ENCODE measurements at places on chromosomes 12 and 14.

DNA sequence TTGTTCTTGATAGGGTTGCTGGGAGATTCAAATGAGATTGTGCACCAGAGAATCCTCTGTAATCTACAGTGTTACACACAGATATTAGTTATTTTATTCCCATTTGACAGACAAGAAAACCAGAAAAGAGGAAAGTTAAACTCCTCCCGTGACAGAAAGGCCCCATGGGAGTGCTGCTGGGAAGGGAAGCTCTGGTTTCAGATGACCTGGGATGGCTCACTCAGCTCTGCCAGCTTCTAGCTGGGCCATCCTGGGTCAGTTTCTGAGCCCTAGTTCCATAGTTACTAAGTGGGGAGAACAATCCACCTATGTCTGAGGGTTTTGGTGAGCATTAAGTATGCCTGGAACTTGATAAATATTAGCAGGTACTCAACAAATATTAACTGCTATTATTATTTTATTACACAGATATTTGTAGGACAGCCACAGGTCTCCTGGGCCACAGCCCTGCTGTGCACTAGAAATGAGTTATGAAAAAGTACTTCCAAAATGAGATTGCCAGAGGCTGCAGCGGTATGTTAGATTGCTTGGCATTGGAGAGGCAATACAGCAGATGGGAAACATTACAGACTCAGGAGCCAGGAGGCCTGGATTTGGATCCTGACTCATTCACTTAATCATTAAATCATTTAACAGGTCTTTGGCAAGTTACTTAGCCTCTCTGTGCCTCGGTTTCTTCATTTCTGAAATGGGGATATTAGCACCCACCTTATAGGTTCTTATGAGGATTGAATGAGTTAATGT is 47.1 kb upstream of the STON2 start:
- no peak for DNase-seq

GRCh38 chr12:12207746-12208145 is 59.1 kb downstream of the LRP6 start:
- no peak for DNase-seq

DNA sequence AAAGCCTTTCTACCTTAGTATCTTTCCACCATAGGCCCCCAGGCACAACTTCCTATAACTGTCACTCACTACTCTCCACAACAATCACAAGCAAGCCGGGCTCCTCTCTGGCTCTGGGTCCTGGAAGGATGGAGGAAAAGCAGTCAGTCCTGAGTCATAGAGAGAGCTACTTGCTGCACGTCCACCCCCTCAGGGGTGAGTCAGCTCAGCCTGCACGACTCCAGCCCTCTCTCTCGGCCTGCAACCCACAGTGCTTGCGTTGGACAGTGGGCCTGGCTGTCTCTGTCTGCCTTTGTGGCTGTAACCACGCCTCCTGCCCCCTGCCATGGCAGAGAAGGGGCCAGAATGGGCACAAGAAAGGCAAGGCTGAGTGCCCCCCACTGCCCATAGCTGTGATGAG is 154.1 kb upstream of the FKBP4 start:
- DNase-seq: no peak

DNA sequence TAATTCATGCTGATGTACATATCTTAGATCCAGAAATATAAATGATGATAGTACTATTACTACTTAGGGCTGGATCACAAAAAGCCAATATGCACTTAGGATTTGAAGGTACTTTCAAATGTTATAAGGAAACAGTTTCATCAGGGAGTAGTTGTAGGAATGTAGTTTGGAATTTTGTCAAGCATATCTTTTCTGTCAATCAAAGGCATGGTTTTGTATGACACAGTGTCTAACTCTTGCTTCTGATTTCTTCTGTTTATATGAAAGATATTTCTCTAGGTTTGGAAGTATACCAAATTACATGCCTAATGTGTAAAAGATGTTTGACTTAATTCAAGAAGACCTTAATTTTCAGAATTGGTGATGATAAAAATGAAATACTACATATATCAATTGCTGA is 135.7 kb downstream of the RAD51B start:
- no peak for DNase-seq

DNA sequence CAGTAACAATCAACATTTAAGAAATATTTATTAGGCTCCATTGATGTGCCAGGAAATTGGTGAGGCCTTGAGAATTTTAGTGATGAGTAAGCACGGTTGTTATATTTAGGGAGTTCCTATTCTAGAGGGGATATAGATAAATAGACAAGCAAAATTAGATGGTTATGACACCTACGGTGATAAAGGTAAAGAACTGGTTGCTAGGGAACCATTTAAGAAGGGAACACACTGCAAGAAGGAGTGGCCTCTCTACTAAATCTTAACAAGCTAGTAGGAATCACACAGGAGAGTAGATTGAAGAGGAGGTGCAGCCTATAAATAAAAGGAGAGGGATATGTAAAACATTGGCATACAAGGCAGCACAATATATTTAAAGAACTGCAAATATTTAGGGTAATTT is 155.2 kb downstream of the LRIG3 start:
- DNase-seq: no peak

DNA sequence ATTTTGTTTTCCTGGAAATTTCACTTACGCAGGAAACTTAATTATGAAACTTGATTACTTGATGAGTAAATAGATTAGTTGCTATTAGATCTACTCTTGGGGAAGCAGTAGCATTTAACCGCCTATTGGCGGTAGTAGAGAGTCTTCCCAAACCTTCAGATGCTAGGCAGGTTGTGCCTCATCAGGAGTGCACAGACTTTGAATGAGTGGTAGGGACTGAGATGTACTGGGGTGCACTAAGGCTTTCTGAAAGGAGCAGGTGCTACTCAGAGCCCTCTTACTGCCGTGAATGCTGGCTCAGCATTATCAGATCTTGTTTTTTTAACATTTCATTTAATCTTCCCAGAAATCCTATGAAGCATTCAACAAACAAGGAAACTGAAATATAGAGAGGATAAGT is 7.7 kb downstream of the GATC start:
- no peak for DNase-seq

GRCh38 chr12:72815421-72815820 is 543.3 kb downstream of the TRHDE start:
- no peak for DNase-seq

DNA sequence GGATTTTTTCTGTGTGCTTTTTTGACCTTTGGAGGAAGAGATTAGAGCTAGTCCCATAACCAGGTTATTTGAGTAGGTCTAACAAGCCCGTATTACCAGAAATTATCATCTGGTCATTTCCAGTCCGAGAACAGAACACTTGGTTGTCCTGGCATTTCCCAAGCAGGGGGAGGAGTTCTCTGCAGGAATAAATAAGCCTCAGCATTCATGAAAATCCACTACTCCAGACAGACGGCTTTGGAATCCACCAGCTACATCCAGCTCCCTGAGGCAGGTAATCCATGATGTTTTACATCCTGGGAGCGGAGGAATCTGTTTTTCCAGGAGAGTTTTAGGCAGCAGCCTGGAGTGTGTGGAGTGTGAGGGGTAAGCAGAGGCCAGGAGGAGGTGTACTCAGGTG is at the start of gene SERPINA3:
Gene SERPINA3 (plus strand): TSS at position 218 of the 400 bp plus-strand sequence. CDS start 2,051 bp downstream, outside the sequence.
- no peak for DNase-seq

- DNase-seq: no peak
Observed at GRCh38 chr14:86310611-86311010, 780.7 kb downstream of the FLRT2 start.

GRCh38 chr12:112611908-112612307 is 179.6 kb upstream of the RPH3A start:
- DNase-seq: no peak

- no peak for DNase-seq
Observed at GRCh38 chr14:26104717-26105116, 493.1 kb downstream of the NOVA1 start.

GRCh38 chr14:74909911-74910310 is 13.1 kb downstream of the RPS6KL1 start:
- no peak for DNase-seq

GRCh38 chr14:102517392-102518062 is 8.0 kb upstream of the ANKRD9 start:
- DNase-seq: no peak

GRCh38 chr12:8603856-8604255 is 8.8 kb downstream of the AICDA start:
- no peak for DNase-seq

GRCh38 chr14:68291820-68292219 is 472.2 kb downstream of the RAD51B start:
- DNase-seq: no peak

GRCh38 chr12:54378796-54379397 is 5.6 kb downstream of the ZNF385A start:
- DNase-seq: no peak

DNA sequence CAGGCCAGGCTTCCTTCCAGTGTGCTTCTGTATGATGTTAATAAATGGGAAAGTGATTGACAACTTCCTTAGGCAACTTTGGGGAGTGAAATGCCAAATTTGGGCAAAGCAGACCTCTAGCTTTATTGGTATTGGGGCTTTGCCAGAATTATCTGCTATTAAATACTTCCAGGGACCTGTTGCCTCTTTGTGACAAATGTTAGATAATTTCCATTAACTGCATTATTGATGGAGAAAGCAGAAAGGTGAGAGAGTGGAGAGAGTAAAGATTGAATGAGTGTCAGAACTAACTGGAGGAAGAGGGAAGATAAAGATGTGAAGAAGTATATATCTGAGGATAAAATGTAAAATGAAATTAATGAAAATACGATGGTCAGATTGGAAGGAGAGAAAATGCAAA is 94.5 kb downstream of the CACNA1C start:
- DNase-seq: no peak

DNA sequence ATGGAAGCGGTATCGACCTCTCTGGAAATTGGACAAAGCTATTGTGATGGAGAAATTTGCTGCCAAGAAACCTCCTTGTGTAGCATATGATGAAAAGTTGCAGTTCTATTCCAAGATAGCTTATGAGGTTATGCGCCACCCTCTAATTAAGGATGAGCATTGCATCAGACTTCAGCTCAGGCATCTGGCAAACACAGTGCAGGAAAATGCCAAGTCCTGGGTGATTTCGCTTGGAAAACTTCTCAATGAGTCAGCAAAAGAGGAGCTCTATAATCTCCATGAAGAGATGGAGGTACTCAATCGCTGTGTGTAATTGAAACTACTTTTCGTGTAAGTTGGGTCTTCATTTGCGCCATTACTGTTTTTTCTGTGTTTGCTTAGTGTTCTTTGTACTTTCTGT is 51.2 kb downstream of the DNAH10 start:
- no peak for DNase-seq

GRCh38 chr12:114902665-114903064 is 218.7 kb upstream of the TBX3 start:
- DNase-seq: no peak

DNA sequence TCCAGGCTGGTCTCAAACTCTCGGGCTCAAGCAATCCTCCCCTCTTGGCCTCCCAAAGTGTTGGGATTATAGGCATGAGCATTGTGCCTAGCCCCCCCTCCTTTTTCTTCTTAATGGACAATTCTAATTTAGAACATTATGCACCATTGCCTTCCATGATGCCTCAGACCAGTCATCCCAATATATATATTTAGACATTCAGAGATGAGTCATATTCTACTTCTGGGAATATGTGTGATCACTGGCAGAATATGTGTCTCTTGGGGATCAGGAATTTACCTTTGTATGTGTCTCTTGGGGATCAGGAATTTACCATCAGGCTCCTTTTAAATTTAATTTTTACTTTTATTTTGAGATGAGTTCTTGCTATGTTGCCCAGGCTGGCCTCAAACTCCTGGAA is 7.5 kb upstream of the CCDC177 start:
- DNase-seq: no peak

GRCh38 chr14:28766469-28766955 is at the start of gene FOXG1:
Gene FOXG1 (plus strand): TSS chr14:28766787. CDS start chr14:28767280, 493 bp downstream.
- peak; percentile 71 for DNase-seq

DNA sequence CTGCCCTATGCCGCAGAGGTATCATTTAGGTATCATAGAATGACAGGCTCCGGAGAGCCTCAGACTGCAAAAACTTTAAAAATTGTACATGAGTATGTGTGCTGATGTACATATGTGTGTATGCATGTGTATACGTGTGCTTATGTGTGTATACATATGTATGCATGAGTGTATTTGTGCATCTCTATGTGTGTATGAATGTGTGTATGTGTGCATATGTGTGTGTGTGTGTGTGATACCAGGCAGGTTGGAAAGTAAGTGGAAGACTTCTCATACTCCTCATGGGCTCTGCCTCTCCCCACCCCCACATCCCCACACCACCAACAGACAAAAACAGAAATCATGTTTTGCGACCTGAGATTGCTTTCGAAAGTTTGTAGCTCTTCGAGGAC is 621 bp upstream of the TMEM117 start:
- DNase-seq: no peak

DNA sequence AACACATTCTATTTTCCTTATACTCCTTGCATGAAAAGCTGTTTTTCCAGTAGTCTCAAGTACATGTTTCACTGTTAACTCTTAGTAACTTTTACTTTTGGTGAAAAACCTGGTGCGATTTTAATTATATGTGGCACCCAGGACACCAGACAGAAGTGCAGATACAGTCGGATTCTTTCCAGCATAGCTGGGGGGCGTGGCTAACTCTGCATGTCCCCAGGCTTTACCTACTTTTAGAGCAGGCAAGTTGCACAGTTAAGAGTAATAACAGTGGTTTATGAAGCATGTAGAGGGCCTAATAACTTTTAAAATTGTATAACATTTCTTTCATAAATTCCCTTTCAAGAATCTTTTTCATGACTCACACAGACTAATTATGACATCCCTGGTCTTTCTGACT is 70.7 kb downstream of the HSD17B6 start:
- no peak for DNase-seq

DNA sequence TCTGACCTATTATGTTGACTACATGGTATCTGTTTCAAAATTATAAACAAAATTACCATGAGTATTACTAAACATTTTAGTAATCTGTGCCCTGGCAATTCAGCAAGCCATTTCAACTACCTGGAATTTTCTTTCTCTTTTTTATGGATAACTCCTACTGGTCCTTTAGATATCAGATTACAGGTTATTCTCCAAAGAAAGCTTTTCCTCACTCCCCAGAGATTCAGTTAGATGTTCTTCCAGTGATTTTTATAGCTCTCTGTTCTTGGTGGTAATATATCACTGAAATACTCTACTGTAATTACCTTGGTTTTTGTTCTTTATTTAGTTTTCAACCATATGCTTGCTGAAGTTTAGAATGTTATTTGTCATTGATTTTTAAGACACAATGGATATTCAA is 930.2 kb upstream of the FOXG1 start:
- DNase-seq: no peak

DNA sequence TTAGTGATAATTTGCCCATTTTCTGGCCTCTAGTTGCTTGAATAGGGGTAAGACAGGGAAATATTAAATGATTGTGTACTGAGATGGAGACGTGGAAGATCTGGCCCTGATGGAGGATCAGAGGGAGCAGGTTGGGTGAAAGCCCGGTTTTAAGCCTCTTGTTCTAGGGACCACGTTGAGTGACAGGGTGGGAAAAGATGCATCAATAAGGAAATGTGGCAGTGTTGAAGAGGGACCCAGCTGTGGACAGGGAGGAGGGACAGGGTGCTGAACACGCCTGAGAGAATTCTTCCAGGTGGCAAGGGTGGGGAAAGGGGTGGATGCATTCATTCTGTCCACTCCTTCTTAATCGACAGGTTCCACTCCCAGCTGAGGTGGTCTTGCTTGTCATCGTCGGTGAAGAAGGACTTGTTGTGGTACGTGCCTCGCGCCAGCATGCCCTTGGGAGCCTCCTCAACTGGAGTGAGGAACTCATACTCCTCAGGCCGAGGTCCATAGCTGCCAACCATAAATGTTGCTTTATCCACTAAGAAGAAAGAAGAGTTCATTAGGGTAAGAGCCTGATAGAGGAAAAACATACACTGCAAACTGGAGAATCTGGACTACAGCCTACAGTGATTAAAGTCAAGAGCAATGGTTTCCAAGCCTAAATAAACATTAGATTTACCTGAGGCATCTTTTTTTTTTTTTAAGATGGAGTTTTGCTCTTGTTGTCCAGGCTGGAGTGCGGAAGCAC is 4.0 kb upstream of the ERP27 start:
- no peak for DNase-seq
